ENCODE measurements at places on chromosomes 7 and 10.

DNA sequence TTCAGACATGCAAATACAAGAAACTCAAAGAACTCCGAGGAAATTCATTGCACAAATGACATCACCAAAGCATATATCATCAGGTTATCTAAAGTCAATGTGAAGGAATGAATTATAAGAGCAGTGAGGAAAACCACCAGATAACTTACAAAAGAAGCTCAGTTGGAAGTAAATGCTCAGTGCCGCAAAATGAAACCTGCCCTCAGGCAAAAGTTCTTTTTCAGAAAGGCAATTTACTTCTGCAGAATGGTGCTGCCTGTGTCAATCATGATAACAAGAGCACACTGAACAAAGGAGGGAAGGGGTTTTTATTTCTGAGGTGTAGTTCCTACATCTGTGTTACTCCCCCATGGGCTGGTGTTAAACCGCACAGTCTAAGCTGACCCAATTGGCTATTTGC, 550.6 kb upstream of the SEMA3D start:
- no peak for DNase-seq

- DNase-seq, result no peak
These were observed 29.0 kb downstream of the DHTKD1 start for GRCh38 chr10:12097791-12098190.

- no peak for DNase-seq
These were observed 75.7 kb downstream of the C10orf105 start for GRCh38 chr10:71643904-71644303.

- DNase-seq, result no peak
These were observed 86.6 kb downstream of the BTAF1 start for GRCh38 chr10:92010047-92010735.

DNA sequence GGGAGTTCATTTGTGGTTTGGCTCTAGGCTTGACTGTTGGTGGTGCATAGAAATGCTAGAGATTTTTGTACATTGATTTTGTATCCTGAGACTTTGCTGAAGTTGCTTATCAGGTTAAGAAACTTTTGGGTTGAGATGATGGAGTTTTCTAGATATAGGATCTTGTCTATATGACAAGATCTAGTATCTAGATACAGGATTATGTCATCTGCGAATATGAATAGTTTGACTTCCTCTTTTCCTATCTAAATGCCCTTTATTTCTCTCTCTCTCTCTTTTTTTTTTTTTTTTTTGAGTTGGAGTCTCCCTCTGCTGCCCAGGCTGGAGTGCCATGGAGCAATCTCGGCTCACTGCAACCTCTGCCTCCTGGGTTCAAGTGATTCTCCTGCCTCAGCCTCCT, 62.9 kb downstream of the MGAM2 start:
- no peak for DNase-seq

DNA sequence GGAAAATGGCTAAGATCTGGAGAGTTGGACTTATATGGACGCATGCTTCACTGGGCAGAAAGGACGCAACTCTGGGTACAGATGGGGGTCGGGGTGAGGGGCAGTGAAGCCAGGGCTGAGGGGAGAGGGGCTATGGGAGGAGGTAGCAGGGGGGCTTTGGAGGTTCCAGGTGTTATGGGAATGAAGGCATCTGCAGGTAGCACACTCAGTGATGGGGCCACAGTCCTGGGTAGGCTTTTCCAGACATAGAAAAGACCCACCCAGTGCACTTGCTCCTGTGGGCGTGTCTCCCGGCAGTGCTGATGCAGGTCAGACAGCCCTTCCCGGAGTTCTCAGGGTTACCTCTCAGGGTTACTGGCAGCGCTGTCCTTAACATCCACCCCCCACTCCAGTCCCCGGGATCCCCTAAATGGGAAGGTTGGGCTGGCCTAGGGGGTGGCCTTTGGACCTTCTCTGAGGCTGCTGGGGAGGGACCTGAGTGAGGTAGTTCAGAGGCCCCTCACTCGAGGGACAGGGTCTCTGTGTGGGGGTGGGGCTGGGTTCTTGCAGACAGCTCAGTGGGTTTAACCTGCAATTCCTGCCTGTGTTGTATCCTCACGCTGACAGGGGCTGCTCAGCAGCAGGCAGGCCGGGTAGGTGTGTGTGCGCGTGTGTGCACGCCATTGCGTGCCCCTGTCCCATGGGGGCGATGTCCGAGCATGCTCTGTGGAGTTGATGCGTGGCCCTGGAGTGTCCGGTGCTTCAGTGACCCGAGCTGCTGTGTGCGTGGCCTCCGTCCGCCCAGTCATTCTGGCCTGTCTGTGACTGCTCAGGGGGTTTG, 6.2 kb downstream of the ZYX start:
- DNase-seq, result no peak

GRCh38 chr7:134948736-134949135, 37.6 kb upstream of the AGBL3 start:
- no peak for DNase-seq

DNA sequence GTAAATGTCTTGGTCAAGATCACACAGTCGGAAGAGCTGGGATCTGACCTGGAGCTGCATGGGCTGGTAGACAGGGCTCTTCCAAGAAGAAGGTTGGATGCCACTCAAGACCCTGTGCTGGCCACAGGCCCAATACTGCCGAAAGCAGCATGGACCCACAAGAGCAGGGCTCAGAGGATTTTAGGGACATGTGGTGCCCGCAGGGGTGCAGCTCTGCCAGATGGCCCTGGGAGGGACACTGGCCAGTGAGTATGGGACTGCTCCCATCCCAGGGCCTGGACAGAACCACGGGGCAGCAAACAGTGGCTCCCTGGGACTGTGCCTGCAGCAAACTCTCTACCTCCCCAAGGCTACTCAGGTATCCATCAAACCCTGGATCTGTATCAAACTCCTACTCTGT, 12.4 kb downstream of the MAT1A start:
- DNase-seq, result no peak

DNA sequence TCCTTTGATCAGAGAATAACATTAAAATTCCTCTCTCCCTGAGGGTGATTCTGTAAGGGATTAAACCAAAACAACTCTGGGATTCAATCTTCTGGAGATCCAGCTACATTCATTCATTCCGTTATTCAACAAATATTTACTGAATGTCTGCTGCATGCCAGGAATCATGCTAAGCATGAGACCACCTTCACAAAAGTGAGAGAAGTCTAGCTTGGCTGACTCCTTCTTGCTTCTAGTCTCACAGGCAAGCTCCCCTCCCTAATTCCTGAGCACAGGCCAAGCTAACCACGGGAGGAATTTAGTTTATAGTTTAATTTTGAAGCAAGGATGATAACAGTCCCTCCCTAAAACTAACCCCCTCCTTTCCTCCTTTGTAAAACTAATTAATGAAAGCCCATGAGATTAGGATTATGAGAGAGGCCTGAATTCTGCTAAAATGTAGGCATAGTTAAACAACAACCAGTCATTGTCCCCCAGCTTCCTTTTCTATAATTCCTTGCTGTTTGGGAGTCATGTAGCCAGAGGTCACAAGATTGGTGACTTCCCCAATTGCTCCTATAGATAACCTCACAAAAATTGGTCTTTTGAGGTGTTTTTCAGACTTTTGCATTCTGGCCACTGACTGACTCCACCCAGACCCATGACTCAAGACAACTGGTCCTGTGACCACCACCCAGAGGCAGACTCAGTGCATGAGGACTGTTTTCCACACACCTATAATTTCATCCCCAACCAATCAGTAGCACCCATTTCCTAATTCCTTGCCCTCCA, 113.5 kb downstream of the ITGB8 start:
- no peak for DNase-seq

- no peak for DNase-seq
These were observed 785.9 kb downstream of the GATA3 start for GRCh38 chr10:8840356-8840755.

GRCh38 chr7:129773871-129774270, 162.4 kb downstream of the NRF1 start:
- DNase-seq, result no peak

GRCh38 chr7:41702635-41703371, at the start of gene INHBA:
TSS of gene INHBA (minus strand) at chr7:41703090. CDS start at chr7:41700374, 2,716 bp downstream.
- DNase-seq, result no peak

- no peak for DNase-seq
These were observed 633.9 kb upstream of the POT1 start for GRCh38 chr7:125563557-125563956.

Measured in activated CD4-positive, alpha-beta T cell treated with anti-CD3 and anti-CD28 coated beads, Interleukin-2, Interleukin-6, amounts not matched to agents 100 ng/mL and 50 ng/mL, durations not matched to agents 16 hours and 8 hours (primary cell).